ENCODE measurements at places on chromosomes 6 and 20. TPM values are rescaled to one million over a fixed set of nuclear protein-coding genes. Genes with fewer than 3 reads are reported as not detected.
A peak's percentile ranks its signal among the peaks of the same experiment; 100 is the strongest.

DNA sequence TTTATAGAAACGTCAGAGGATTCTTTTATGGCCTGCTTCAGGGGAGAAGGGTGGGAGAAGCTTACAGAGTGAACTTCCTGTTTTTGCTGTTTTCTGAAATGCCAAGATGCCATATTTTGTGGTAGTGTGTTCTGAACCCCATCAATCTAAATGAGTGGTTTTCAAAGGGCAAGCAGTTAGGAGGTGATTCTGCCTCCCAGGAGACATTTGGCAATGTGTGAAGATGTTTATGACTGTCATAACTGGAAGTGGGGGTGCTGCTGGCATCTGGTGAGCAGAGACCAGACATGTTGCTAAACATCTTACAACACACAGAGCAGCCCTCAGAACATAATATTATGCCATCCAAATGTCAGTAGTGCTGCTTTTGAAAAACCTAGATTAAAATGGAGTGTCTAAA, 6.0 kb upstream of the PRL start:
- DNase-seq, result no peak

Gene GSTA5
- total RNA-seq, result not detected

GRCh38 chr6:105493736-105494135, 90.9 kb upstream of the PREP start:
- no peak for DNase-seq

Gene KCNQ2
- total RNA-seq, result not detected

- no peak for DNase-seq
Observed at GRCh38 chr6:107862383-107862782, 38.3 kb upstream of the SCML4 start.

Gene BRD2
- 192 TPM for total RNA-seq

Gene CYP21A2
- total RNA-seq, result not detected

Gene LGSN
- total RNA-seq, result not detected

GRCh38 chr20:49343246-49343645, 65.4 kb upstream of the ZNFX1 start:
- DNase-seq, result peak; percentile 34

- no peak for DNase-seq
Observed at GRCh38 chr6:139306291-139306981, 14.6 kb upstream of the TXLNB start.

DNA sequence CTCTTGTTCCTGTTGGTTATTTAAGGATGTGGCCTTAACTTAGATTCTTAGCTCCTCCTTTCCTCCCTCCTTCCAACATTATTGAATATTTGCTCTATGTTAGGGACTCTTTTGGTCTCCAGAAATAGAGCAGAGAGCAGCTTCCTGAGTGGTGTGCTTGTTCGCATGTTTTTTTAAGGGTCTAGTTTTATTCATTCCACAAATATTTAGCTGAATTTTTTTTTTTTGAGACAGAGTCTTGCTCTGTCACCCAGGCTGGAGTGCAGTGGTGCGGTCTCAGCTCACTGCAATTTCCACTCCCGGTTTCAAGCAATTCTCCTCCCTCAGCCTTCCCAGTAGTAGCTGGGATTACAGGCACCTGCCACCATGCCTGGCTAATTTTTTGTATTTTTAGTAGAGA, 169.2 kb downstream of the ZFAND3 start:
- DNase-seq, result no peak

Gene DDO
- total RNA-seq, result not detected

Data from PC-3 (cell line).